Upper lobe of right lung (tissue), 1 donor: ENCODE measurements at places on chromosomes 3 and 15. TPM values are rescaled to one million over a fixed set of nuclear protein-coding genes. Genes with fewer than 3 reads are reported as not detected.

- DNase-seq, result no peak
- peaks cover 14% of the 10 kb centered on the region for H3K4me1 ChIP-seq
- no peak overlapping the region for H3K27ac ChIP-seq
- no peaks in the 10 kb centered on the region for H3K27me3 ChIP-seq
- no peak overlapping the region for H3K4me3 ChIP-seq
These were observed 32.2 kb upstream of the LACTB start for GRCh38 chr15:63089260-63090043.

- H3K36me3 ChIP-seq, result peaks cover 59% of the 10 kb centered on the region
- no peaks in the 10 kb centered on the region for H3K4me1 ChIP-seq
- H3K4me3 ChIP-seq, result no peak overlapping the region
- DNase-seq, result no peak
- no peaks in the 10 kb centered on the region for H3K27me3 ChIP-seq
- no peak overlapping the region for H3K27ac ChIP-seq
These were observed 26.1 kb upstream of the ZCWPW2 start for GRCh38 chr3:28322464-28322863.

The LTF gene
- 14.3 TPM for total RNA-seq

DNA sequence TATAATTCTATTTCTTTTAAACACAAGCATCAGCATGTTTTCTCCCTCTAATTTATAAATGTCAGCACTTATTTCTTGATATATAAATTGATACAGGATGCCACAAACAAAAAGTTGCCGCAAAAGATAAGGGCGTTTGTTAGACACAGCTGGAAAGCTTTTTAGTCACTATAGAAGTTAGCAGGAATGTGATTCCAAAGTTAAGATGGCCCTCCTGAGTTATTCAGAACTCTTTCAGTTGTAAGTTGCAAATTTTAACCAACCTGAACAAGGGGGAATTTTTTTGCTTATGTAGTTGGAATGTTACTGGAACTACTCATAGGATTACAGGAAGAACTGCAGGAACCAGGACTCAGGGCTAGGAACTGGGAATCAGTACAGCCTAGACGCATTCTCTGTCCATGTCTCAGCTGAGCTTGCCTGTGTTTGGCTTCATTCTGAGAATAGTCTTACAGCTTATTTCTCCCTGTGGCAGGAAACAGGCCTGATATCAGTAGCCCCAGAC is 166.3 kb downstream of the VGLL4 start:
- peaks cover 26% of the 10 kb centered on the region for H3K4me1 ChIP-seq
- H3K36me3 ChIP-seq, result no peaks in the 10 kb centered on the region
- DNase-seq, result no peak
- H3K4me3 ChIP-seq, result no peak overlapping the region

GRCh38 chr15:67571648-67572415 is 29.3 kb downstream of the MAP2K5 start:
- peaks cover 5% of the 10 kb centered on the region for H3K4me1 ChIP-seq
- no peak overlapping the region for H3K4me3 ChIP-seq
- no peak for DNase-seq
- no peaks in the 10 kb centered on the region for H3K36me3 ChIP-seq
- H3K27me3 ChIP-seq, result no peaks in the 10 kb centered on the region

The MST1 gene
- 23.7 TPM for total RNA-seq

DNA sequence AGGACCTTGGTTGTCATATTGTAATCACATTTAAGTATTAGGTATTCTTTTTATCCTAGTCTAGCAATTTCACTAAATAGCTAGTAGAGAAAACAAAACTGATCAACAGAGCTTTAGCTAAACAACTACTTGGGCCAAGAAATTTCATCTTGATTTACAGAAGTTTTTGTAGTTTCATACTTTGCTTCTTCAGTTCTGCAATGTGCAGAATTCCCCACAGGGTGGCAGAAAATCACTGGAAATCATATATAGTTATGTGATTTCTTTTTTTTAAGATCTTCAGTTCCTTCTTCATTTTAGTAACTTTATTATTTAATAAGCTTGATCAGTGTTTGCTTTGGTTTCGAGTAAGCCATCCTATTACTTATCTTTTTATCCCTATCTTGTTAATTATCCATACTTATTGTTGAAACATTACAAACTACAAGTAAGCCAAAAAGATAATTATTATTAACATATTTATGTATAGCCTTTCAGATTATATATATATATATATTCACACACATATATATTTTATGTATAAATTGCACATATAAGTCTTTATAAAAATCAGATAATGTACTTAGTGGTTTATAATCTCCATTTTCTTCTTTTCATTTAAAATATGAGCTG is 2.2 kb upstream of the BNIP2 start:
- no peaks in the 10 kb centered on the region for H3K27me3 ChIP-seq
- peaks cover 5% of the 10 kb centered on the region for H3K36me3 ChIP-seq
- DNase-seq, result no peak
- H3K27ac ChIP-seq, result no peak overlapping the region
- H3K4me3 ChIP-seq, result no peak overlapping the region

GRCh38 chr15:56225520-56225919 is 18.2 kb downstream of the RFX7 start:
- H3K4me3 ChIP-seq, result no peak overlapping the region
- no peaks in the 10 kb centered on the region for H3K4me1 ChIP-seq
- H3K27me3 ChIP-seq, result no peaks in the 10 kb centered on the region
- no peaks in the 10 kb centered on the region for H3K36me3 ChIP-seq

DNA sequence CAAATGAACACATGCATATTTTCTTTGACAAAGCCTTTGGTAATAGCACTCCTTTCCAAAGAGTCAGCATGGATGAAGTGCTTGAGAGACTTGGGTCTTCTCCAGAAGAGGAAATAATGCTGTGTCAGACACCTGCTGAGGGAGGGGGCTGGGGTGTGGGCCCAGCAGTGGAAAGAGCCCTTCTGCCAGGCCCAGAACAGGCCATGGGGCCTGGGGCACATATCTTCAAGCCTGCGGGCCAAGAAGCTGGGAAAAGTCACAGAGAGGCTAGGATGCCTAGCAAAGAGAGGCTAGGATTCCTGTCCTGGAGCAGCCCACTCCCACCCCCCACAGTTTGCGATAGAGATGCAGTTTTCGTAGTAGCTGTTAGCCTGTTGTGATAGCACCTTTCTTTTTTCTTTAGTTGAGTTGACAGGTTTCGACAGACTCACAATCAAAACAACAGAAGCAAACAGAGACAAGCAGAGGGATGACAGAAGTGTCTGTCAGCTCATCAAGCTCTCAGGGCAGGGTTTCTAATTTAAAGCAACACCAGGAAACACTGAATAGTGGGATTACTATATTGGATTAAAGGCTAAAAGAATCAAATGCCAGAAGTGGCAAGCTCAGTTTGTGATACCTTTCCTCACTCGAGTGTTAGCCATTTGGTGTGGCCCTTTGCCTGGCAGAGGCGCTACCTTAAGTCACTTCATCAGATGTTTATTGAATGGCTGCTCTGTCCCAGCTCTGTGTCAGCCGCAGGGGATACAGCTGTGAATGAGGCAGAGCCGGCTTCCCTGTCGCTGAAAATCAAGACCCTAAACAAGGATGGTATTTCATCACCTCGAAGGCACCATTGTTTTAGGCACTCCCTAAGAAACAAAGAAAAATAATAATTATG is 19.0 kb downstream of the CMTM7 start:
- H3K4me1 ChIP-seq, result peaks cover 35% of the 10 kb centered on the region
- no peaks in the 10 kb centered on the region for H3K27me3 ChIP-seq
- H3K36me3 ChIP-seq, result no peaks in the 10 kb centered on the region
- H3K4me3 ChIP-seq, result no peak overlapping the region
- peak overlapping the region; percentile 27 for H3K27ac ChIP-seq
- DNase-seq, result no peak

- no peaks in the 10 kb centered on the region for H3K4me1 ChIP-seq
- H3K27me3 ChIP-seq, result peaks cover 2% of the 10 kb centered on the region
- peak; percentile 44 for DNase-seq
- H3K4me3 ChIP-seq, result no peak overlapping the region
- peak overlapping the region; percentile 24 for H3K27ac ChIP-seq
These were observed 143.5 kb downstream of the NUP210 start for GRCh38 chr3:13276438-13277195.

GRCh38 chr15:39979606-39980005 is 45.7 kb downstream of the EIF2AK4 start:
- H3K27ac ChIP-seq, result no peak overlapping the region
- H3K4me3 ChIP-seq, result no peak overlapping the region
- no peak for DNase-seq
- H3K4me1 ChIP-seq, result no peaks in the 10 kb centered on the region
- H3K36me3 ChIP-seq, result peaks cover 10% of the 10 kb centered on the region
- no peaks in the 10 kb centered on the region for H3K27me3 ChIP-seq

DNA sequence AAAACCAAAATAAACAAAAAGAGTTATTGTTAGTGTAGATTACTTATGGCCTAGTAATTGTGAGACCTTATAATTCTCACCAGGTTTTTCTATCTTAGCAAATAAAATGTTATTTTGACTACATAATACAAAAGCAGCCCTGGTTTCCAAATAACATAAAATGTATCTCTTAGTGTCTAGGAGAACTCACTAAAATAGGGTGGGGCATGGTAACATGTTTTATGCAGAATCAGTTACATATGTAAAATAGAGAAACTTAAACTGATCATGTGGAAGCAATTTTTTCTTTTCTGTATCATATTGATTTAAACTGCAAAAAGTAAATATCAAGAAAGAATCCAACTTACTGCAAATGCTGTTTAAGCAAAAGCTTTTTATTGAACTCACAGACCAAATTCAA is 431.1 kb upstream of the ALCAM start:
- no peaks in the 10 kb centered on the region for H3K4me1 ChIP-seq
- H3K27ac ChIP-seq, result no peak overlapping the region
- H3K27me3 ChIP-seq, result no peaks in the 10 kb centered on the region
- no peak overlapping the region for H3K4me3 ChIP-seq

The MYZAP gene
- 30.9 TPM for total RNA-seq

The ATP13A4 gene
- 248 TPM for total RNA-seq

The ISL2 gene
- not detected for total RNA-seq

The MAGI1 gene
- total RNA-seq, result 45.8 TPM

The WNT7A gene
- 6.6 TPM for total RNA-seq

The HTR3E gene
- total RNA-seq, result not detected

The MESP1 gene
- total RNA-seq, result 4.9 TPM

DNA sequence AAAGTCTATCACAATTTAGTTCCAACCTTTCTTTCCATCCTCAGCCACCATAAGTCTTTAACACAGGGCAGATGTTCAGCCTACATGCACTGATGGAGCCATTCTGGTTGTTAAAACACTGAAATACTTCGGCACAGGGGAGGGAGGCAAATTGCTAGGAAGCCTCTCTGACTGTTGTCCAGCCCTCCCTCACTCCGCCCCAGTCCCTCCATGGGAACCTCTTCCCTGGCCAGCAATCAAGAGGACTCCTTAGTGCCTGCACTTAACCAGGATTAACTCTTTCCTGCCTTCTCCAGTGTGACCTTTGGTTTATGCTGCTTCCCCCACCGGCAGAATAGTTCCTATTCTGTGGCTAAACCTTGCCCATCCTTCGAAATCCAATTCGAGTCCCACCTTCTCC is 47.0 kb upstream of the USP3 start:
- no peak overlapping the region for H3K27ac ChIP-seq
- H3K36me3 ChIP-seq, result no peaks in the 10 kb centered on the region
- H3K27me3 ChIP-seq, result no peaks in the 10 kb centered on the region

The NR2E3 gene
- total RNA-seq, result 0.26 TPM

GRCh38 chr15:33194704-33195670 is at the start of gene FMN1:
FMN1 (minus strand) TSS chr15:33194714; CDS start chr15:33154914, 39,800 bp downstream.
- peak within 1 kb of the TSS; percentile 56 for H3K4me3 ChIP-seq
- peaks cover 5% of the 10 kb centered on the region for H3K4me1 ChIP-seq
- H3K36me3 ChIP-seq, result no peaks in the 10 kb centered on the region

DNA sequence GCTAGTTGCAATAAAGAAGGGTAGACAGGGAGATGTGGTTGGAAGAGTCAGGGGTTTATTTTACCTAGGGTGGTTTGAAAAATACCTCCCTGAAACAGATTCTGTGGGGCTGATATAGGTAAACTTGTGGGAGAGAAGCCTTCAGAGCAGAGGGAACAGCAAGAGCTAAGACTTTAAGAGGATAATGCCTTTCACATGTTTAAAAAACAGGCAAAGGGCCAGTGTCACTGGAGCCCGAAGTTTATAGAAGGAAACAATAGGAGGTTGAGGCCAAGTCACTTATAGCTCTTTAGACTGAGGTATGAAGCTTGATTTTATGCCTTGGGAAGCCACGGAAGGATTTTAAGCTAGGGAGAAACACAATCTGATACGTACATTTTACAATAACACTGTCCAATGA is 448.7 kb downstream of the TAFA4 start:
- no peak overlapping the region for H3K4me3 ChIP-seq
- no peaks in the 10 kb centered on the region for H3K27me3 ChIP-seq
- no peaks in the 10 kb centered on the region for H3K4me1 ChIP-seq
- H3K36me3 ChIP-seq, result no peaks in the 10 kb centered on the region

- no peaks in the 10 kb centered on the region for H3K4me1 ChIP-seq
- H3K4me3 ChIP-seq, result no peak overlapping the region
- no peaks in the 10 kb centered on the region for H3K27me3 ChIP-seq
- no peak overlapping the region for H3K27ac ChIP-seq
These were observed 60.0 kb downstream of the MYH15 start for GRCh38 chr3:108450444-108450843.

DNA sequence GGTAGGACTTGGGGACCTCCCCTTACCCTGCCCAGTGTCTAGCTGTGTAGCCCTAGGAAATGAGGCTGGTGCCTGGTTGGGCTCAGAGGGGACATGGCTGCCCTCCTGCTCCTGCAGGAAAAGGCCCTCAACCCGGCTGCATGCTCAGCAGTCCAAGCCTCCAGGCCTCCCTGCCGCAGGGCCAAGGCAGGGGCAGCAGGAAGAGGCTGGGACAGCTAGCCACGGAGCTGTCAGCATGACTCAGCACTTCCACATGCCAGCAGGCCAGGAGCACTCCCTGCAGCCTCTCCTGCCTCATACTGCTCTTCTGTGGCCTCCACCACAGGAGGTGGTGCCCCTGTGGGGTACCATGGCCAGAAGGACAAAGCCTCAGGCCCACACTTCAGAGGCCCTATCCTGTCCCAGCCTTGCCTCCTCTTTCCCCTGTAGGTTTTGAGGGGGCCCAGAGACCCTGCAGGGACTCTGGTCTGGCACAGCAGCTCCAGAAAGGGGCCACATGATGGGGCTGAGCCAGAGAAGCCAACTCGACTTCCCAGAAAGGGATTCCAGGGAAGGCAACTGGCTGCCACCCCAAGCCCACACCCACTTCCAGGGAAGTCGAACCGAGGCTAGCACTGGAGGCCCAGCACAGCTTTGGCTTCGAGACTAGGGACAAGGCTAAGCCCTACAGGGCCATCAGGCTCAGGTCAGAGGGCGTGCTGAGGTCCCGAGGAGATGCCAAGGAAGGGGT is 19.5 kb downstream of the TKT start:
- peak; percentile 85 for DNase-seq
- H3K36me3 ChIP-seq, result peaks cover 79% of the 10 kb centered on the region
- H3K27ac ChIP-seq, result peak overlapping the region; percentile 71
- no peaks in the 10 kb centered on the region for H3K27me3 ChIP-seq

GRCh38 chr3:113573728-113574127 is 41.4 kb downstream of the SIDT1 start:
- no peak overlapping the region for H3K27ac ChIP-seq
- H3K27me3 ChIP-seq, result no peaks in the 10 kb centered on the region
- H3K4me1 ChIP-seq, result no peaks in the 10 kb centered on the region
- H3K36me3 ChIP-seq, result no peaks in the 10 kb centered on the region
- no peak overlapping the region for H3K4me3 ChIP-seq
